ENCODE measurements at places on chromosomes 16 and 17.

GRCh38 chr16:70494202-70494770 lies 29.1 kb downstream of the COG4 start:
- DNase-seq, result no peak

- no peak for DNase-seq
Measured at GRCh38 chr16:28308794-28309584, 16.7 kb downstream of the SBK1 start.

- no peak for DNase-seq
Measured at GRCh38 chr17:83138820-83139219, 59.4 kb downstream of the METRNL start.

- no peak for DNase-seq
Measured at GRCh38 chr16:26909623-26910022, 157.1 kb upstream of the C16orf82 start.

DNA sequence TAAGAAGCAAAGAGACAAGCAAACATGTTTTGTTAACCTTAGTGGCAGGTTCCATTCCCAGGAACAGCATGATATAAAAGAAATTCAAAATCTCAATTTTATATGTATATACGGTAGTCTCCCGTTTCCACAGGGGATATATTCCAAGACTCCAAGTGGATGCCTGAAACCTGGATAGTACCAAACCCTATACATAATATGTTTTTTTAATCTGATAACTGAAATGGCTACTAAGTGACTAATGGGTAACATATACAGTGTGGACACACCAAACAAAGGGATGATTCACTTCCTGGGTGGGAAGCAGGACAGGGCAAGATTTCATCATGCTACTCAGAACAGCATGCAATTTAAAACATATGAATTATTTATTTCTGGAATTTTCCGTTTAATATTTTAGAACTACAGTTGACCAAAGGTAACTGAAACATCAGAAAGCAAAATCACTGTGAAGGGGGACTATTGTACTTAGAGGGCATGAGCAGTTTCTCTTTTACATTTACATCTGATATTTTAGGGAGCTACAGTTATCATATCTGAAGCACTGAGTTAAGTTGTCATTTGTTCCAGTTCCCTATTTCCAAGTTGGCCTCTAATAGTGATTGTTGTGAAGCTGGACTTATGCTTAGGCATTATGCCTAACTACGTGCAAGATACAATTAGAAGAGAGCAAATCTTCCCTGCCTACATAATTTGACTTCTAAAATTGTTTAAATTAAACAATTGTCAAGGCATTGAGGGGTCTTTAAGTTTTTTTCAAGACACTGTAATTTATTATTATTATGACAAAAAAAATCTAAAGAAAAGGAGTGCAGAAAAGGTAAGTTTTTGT lies 34.1 kb upstream of the ABCA6 start:
- DNase-seq, result no peak

- DNase-seq, result no peak
Measured at GRCh38 chr16:78768718-78769117, 669.3 kb downstream of the WWOX start.

DNA sequence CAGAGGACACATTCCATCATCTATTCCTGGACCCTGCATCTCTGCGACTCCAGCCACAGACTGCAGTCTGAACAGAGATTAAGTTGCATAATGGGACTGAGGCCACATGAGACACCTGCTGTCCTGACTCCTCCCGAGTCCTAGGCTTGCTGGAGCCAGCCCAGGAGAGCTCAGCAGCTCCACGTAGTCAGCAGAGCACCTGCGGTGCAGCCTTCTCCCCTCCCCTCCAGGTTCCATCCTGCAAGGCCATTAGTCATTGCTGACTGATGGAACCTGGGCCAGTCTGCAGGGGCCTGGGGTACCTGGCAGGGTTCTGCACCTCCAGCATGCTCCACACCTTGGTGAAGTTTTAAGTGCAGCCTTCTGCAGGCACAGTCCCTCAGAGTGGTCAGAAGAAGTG lies 76.7 kb downstream of the PLD6 start:
- no peak for DNase-seq

DNA sequence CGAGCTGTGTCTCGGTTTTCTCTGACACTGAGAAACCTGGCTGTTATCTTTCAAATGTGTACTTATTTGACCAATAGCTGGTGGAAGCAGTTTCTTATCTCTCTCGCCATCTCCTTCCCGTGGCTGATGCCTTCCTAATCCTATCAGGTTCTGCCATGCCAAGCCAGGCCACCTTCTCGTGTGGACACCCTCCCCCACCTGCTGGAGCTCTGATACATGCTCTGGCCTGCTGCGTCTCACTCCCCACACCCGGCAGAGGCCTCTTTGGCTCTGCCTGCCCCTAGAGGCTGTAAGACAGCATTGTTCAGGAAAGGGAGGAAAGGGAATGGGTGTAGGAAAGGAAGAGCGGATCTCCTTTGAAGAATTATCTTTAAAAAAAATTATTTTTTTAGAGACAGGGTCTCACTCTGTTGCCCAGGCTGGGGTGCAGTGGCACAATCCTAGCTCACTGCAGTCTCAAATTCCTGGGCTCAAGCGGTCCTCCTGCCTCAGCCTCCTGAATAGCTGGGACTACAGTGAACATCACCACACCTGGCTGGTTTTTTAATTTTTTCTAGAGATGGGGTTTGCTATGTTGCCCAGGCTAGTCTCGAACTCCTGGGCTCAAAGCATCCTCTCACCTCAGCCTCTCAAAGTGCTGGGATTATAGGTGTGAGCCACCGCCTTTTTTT lies 7.5 kb upstream of the ARMC5 start:
- no peak for DNase-seq

DNA sequence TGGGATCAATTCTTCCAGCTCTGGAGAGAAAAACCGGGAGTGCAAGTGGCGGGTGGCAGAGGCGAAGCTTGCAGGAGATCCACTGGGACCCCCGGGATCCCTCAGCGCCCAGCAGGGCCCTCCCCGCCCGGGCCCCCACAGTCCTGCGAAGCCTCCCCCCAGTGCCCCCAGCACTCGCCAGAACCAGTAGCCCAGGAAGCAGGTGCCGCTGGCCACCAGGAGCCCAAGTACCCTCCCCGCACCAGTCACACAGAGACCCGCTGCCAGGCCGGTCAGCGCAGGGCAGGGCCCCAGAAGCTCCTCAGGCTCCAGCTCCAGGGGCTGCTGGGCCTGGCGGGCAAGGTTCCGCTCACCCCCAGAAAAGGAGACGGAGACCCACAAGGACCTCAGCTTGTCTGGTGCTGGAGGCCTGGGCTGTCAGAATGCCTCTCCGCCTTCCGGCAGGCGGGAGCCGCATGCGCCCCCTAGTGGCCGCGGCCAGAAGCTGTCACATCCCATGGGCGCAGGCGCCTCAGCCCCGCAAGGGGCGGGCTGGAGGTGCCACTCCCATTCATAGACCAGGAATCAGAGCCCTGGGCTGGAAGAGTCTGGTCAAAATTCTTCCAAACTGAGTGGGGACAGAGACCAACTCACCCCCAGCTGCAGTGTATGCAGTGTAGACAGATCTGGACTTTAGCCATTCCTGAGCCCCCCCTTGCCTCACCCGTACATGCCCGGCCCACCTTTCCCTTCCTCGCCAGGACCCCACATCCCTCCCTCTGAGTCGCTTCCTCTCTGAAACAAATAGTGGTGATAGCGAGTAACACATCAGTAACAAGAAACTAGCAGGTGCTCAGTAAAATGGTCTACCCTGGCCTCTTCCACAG lies 1002.3 kb downstream of the KCNJ18 start:
- DNase-seq, result no peak

DNA sequence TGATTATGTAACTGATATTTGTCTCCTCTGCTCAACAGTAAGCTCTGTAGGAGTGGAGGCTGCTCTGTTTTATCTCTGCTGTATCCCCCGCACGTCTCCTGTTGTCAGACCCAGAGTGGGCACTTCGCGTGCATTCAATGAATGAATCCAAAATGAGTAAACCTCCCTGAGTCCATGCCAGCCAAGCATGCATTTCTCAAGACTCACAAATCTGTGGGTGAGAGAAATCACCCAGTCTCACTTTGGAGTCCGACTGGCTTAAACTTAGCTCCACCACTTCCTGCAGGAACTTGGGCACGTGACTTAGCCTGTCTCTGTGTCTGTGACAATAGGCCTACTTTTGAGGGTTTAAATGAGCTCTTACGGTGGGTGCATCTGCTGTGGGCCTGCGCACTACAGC lies 3.7 kb downstream of the PNPO start:
- peak; percentile 51 for DNase-seq

GRCh38 chr16:6498858-6499257 lies 833.8 kb upstream of the RBFOX1 start:
- no peak for DNase-seq

DNA sequence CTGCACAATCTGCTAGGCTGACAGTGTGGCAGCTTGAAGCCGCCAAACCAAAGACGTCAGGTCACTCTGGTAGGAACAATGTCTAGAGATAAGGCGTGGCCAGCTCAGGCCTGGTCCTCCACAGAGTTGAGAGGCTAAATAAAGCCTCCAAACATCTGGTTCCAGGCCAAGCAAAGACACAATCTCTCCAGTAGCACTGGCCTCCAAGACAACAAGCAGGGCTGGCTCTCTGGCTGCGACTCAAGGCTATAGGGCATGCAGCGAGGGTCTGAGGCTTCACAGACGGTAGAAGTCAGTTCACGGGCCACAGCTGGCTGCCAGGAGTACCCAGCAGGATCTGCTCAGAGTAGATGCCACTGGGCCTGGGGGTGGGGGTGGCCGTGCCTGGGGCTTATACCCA lies 75.6 kb downstream of the ABR start:
- no peak for DNase-seq

GRCh38 chr16:84761448-84762368 lies 58.1 kb upstream of the CRISPLD2 start:
- no peak for DNase-seq

- DNase-seq, result no peak
Measured at GRCh38 chr16:10652730-10653590, 41.8 kb downstream of the TEKT5 start.

- peak; percentile 57 for DNase-seq
Measured at GRCh38 chr16:57533431-57534336, 2.7 kb downstream of the CCDC102A start.

DNA sequence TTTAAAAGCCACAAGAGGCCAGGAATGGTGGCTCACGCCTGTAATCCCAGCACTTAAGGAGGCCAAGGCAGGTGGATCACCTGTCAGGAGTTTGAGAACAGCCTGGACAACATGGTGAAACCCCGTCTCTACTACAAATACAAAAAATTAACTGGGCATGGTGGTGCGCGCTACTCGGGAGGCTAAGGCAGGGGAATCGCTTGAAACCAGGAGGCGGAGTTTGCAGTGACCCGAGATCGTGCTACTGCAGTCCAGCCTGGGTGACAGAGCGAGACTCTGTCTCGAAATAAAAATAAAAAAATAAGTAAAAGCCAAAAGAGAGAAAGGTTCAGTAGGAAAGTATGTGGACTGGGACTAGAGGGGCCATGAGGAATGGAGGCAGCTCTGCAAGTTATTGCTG lies 13.1 kb upstream of the ITGAL start:
- no peak for DNase-seq

- DNase-seq, result no peak
Measured at GRCh38 chr17:82332669-82333278, 792 bp downstream of the SECTM1 start.

Data from activated naive CD4-positive, alpha-beta T cell treated with anti-CD3 and anti-CD28 coated beads, Interleukin-2, amount 10 ng/mL, durations not matched to agents 7 days and 5 days (primary cell).